ENCODE measurements at places on chromosomes 1 and 21.

DNA sequence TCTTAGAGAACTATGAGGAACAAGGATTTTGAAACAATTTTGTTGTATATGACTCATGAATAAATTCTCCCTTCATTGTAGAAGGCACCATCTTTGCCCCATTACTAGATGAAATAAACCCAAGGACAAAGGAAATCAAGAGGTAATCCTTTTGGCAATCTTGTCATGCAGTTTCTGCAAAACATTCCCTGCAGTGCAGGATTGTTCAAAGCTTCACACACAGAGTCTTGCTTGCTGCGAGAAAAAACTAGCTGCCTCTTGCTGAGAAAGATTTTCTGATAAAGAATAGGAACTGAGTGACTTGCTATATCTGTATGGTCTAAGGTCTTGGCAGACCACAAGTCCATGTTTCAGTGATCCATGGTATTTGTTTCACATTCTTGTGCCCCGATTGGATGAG, 657.4 kb upstream of the ADGRL4 start:
- DNase-seq = peak; percentile 4

- no peak for DNase-seq
Measured at GRCh38 chr1:6965083-6965934, 180.1 kb downstream of the CAMTA1 start.

- no peak for DNase-seq
Measured at GRCh38 chr1:245598524-245599305, 443.9 kb downstream of the KIF26B start.

- no peak for DNase-seq
Measured at GRCh38 chr1:72166426-72166825, 115.9 kb downstream of the NEGR1 start.

- no peak for DNase-seq
Measured at GRCh38 chr21:17051054-17051453, 461.8 kb upstream of the CXADR start.

DNA sequence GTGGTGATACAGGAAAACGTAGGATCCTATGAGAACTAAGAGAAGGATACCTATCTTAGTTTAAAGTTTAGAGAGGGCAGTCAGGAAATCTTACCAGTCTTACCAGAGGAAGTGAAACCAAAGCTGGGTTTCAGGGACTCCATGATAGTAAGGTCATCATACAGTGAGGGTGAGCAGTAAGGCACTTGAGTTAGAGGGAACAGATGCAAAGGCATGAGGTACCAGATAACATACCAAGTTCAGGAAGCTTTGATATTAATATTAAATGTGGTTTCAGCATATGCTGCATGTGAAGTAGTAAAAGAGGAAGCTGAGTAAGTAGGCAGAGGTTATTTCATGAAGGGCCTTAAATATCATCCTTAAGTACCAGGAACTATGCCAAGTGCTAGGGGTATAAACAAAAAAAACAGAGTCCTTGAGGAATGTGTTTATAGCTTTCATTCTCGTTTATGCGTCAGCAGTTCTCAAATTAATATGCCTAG, 16.9 kb downstream of the ATG4C start:
- DNase-seq = no peak

DNA sequence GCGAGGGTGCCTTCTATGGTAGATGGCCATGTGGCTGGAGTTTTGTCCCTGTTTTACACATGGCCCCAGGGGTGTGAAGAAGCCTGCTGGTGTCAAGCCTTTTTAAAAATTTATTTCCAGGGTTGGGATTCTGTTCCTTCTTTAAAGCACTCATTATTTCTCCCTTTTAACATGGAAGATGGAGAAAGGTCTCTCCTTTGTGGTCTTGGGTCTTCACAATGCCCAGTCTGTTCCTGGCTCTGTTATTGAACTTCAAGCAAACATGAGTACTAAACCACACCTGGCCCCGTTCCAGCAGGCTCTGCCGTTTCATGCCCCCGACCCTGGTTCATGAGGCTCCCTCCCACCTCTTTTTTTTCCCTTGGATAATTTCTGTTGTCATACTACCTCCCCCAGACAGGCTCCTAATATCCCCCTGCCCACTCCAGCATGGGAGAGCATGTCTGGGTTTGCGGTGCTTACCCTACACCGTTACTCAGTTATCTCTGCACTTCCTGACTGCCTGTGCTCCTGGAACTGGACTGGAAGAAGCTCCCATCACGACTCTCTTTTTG, 121.2 kb upstream of the KIAA0040 start:
- no peak for DNase-seq

DNA sequence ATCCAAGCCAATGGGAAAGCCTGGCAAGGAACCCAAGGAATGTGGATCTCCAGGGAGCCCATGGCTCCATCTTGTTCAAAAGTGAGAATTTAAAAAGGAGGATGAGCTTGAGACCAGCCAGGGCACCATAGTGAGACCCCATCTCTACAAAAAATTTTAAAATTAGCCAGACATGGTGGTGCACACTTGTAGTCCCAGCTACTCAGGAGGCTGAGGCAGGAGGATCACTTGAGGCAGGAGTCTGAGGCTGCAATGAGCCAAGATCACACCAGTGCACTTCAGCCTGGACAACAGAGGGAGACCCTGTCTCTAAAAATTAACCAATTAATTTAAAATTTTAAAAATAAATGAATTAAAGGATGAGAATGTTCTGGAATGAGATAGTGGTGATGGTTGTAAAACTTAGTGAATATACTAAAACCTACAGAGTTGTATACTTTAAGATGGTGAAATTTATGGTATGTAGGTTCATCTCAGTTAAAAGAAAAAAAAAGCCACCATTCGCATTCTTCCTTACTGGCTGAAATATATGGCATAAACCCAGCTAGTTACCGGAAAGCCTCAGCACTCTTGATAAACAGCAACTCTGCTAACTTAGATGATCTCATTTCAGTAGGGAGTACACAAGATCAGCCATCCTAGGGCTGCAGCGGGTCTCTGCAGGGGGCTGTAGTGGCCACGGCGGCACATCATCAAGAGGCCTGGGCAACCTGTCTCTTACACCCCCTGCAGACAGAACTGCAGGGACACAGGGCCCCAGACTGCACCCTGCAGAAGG, 48.3 kb upstream of the H6PD start:
- no peak for DNase-seq

DNA sequence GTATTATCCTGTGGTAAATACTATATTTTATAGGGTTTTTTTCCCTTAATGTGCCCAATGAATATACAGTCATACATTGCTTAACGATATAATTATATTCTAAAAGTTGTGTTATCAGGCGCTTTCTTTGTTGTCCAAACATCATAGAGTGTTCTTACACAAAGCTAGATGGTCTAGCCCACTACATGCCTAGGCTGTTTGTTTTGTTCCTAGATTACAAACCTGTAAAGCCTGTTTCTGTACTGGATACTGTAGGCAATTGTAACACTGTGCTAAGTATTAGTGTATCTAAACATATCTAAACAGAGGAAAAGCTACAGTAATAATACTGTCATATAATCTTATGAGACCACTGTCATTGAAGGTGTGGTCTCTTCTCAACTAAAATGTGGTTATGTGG, 242.6 kb upstream of the C1orf105 start:
- DNase-seq = no peak

DNA sequence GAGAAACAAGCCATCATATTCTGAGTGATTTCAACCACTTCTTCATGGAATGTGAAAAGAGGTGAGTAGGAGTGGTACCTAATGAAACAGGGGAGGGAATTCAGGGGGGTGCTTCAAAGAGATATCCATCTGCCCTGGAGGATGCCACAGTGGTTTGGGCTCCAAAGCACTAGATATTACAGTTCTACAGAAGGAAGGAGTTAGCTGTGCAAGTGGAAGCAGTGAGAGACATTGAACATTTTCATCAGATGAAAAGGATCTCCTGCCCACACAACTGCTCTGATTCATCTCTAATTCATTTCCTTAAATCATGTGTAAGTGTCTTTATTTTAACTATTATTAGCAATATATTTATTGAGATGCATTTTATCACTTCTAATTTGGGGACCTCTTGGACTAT, 2.8 kb upstream of the RGS5 start:
- no peak for DNase-seq

DNA sequence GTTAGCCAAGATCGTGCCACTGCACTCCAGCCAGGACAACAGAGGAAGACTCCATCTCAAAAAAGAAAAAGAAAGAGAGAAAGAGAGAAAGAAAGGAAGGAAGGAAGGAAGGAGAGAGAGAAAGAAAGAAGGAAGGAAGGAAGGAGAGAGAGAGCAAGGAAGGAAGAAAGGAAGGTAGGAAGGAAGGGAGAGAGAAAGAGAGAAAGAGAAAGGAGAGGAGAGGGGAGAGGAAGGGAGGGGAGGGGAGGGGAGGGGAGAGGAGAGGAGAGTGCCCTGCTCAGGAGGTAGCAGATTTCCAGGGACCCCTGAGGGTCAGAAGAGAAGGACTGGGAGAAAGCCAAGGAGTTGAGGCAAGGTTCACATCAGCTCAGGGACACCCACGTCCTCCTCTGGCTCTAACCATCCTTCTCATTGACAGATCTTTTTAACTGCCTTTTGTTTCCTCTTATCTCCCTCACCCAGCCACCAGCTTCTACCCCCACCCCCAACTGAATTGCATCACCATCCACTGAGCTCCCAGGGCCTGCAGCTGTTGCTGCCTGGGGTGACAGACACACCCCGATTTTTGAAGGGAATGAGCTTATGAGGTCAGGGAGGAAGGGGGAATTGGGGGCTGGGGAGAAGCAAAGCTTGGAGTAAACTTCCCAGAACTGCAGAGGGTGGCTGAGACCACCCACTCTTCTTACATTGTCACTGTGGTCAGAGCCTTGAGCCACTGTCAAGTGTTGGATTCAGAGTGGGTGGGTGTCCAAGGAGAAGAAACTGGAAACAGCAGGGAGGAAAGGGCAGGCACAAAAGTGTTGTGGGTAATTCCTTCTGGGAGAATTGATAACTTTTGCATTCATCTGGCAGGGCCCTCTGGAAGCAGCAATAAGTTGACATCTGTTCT, 91.6 kb downstream of the GLUL start:
- DNase-seq = no peak

DNA sequence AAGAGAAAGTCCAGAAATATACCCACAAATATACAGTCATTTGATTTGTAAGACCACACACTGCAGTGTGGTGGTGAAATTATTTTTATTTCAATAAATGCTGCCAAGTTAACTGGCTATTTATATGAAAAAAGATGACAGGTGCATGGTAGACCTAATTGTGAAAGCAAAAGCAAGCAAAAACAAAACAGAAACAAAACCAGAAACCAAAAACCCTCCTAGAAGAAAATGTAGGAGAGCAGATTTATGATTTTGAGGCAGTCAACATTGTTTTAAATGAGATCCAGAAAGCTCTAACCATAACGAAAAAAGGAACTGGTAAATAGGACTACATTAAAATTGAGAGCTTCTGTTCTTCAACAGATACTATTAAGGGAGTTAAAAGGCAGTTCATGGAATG, 303.6 kb downstream of the PRDM2 start:
- no peak for DNase-seq
